Stimulated activated CD8-positive, alpha-beta memory T cell treated with anti-CD3 and anti-CD28 coated beads, Interleukin-7, amount 100 ng/mL, for 4 hours (primary cell): ENCODE measurements at places on chromosomes 12 and 14.

DNA sequence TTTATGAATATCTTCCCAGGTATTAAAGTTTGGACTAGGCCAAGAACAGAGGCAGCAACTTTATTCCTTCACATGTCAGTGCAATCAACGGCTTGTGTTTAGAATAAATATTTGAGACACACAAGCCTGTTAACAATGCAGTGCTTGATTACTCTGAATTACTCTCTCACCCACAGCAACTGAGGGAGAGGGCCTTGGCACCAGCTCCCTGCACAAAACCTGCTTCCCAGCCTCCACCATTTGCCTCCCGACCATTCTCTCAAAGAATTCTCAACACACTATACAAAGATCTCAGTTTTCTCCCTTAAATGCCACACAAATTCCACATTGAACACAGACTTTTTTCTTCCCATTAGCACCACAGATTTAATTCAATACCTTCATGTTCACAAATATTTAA lies 77.0 kb downstream of the STON2 start:
- no peak for DNase-seq

GRCh38 chr12:26331960-26332359 lies 136.6 kb downstream of the SSPN start:
- no peak for DNase-seq

- DNase-seq = no peak
Observed at GRCh38 chr14:68759017-68759560, 33.8 kb downstream of the ZFP36L1 start.

DNA sequence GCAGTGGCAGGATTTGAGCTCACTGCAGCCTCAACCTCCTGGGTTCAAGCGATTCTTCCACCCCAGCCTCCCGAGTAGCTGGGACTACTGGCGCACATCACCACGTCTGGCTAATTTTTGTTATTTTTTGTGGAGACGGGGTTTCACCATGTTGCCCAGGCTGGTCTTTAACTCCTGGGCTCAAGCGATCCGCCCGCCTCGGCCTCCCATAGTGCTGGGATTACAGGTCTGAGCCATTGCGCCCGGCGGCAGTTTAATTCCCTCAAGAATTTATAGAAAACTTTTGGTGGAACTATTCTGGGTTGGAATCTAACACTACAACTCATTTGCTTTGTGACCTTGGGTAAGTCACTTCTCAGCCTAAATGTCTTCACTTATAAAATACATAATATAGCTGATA lies 1.8 kb upstream of the SP1 start:
- DNase-seq = no peak

GRCh38 chr12:64027311-64027710 lies 182.8 kb downstream of the SRGAP1 start:
- DNase-seq = no peak

GRCh38 chr12:60209933-60210332 lies 614.1 kb downstream of the SLC16A7 start:
- no peak for DNase-seq

DNA sequence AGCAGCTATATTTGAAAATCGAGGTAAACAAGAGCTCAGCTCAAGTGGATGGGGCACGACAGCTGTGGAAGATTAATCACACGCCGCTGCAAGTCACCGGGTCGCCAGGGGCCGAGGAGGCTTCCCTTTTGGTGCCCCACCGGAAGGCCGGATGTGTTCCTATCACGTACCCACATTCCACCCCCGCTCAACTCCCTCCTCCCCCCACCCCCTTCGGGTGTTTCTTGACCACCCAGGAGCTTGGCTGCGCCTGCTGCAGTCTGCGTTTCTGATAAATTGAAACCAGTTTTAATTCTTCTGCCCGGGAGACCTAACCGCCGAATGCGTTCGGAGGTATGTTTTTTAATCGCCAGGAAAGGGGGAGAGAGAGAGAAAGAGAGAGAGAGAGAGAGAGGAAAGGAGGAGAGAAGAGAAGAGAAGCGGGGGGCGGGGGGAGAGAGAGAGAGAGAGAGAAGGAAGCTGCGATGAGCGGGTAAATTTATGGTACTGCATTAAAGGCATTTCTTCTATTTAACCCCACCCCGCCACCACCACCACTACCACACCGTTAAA lies 1.8 kb downstream of the SLC8A3 start:
- no peak for DNase-seq

DNA sequence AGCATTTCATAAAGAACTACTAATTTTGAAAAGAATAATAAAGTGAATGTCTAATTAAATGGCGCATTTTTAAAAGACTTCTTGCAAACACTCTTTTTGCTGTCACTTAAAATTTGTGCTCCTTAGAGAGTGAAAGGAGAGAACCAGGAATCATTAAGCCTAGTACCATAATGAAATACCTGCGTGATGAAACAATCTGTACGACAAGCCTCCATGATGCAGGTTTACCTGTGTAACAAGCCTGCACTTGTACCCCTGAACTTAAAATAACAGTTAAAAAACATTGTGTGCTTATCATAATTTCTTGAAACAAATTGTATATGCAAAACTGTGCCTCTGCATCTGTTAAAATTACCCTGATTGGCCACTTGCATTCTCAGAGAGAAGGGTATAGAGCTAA lies 108.1 kb downstream of the MGAT4C start:
- no peak for DNase-seq

- DNase-seq = no peak
Observed at GRCh38 chr12:42977451-42978230, 388.1 kb upstream of the PRICKLE1 start.

DNA sequence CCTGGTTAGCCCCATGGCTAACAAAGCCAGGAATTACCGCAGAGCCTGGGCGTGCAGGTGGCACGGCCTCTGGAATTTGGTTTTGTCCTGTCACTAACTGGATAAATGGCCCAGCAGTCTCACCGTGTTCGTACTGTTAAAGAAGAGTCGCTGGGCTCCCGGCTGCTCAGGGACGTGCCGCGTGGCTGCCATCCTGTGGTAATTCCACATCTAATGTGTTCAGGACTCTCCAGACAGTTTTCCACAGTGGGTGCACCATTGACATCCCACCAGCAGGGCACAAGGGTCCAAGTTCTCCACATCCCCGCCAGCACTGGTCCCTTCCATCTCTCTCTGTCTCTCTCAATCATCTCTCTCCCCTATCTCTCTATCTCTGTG lies 19.6 kb downstream of the NOC4L start:
- no peak for DNase-seq

DNA sequence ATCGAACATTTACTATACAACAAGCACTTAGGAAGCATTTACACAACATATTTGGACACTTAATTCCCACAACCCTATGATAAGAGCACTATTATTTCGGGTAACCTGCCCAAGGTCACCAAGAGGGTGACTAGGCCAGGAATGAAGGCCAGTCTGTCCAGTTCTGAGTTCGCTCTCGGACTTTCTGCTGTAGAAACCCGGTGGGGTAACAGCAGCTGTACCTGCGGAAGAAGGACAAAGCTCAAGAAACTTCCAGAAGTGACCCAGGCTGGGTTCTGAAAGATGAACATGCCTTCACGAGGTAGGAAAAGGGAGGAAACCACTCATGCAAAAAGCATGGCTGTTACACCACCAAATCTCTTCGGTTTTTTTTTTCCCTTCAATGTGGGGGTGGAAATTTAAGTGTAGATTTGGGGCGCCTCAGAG lies 10.8 kb downstream of the PLA2G1B start:
- DNase-seq = no peak

DNA sequence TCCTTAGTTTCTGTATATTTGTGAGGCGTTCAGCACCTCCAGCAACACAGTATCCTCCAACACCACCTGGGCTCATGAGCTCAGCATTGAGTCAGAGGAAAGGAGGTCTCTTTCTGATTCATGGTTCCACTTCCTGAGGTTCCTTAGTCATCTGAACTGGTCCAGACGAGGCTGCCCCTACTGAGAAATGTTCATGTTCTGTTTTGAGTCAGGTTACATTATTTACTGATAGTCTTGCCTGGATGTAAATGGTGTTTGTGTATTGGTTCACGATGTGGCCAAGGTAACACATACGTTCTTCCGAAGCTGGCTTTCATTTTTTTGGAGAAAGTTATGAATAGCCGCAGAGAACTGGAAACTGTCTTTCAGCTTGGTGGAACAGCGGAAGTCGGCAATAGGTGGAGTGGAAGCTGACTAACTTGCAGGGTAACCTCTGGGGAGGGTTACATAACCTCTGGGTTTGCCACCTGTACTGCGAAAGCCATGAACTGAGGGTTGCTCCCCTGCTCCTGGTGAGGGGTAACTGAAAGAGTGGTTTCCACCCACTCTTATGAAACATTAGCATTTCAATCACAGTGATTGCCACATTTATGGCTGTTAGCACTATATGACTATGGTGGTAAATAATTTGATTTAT lies 42.2 kb upstream of the MANSC4 start:
- peak; percentile 60 for DNase-seq

GRCh38 chr12:86117711-86118110 lies 138.5 kb downstream of the MGAT4C start:
- DNase-seq = no peak
